ENCODE measurements at places on chromosomes 12 and 14. TPM values are rescaled to one million over a fixed set of nuclear protein-coding genes. Genes with fewer than 3 reads are reported as not detected.
A peak's percentile ranks its signal among the peaks of the same experiment; 100 is the strongest.

- H3K4me3 ChIP-seq: no peak overlapping the region
- H3K27ac ChIP-seq: no peak overlapping the region
- no peaks in the 10 kb centered on the region for H3K36me3 ChIP-seq
These were observed 442.5 kb downstream of the EGLN3 start for GRCh38 chr14:33508126-33509062.

DNA sequence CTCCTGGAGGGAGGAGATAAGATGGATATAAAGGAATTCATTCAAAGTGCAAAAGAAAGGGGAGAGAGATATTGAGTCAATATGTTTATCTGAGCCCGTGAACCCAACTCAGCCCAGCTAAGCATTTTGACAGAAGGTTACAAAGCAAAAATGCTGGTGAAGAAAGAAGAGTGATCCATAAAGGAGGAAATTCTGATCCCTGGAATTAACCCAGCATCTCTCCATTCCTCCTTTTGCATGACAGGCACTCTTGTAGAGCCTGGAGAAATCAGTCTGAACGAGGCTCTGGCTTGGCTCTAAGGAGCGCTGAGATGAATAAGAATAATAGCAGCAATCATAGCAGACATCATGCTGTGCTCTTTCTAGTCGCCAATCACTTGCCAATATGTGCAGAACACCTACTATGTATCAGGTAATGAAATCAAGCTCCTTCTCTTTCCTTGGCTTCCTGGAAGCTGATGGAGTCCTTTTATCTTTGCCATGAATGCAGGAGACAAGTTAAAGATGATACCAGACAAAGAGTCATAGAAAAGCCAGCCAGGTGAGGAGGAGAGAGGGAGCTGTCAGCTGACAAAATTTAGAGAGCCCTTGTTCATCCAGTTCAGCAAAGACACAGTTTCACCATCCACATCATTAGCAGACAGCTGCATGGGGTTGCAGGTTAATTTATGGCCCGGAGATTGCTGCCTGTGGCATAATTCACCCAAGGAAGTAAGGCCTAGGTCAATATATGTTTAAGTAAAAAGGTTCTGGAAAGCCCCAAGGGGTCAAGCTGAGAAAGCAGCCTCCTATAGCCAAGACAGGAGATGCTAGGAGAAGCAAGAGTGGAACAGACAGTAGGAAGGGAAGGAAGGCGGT, 476.5 kb upstream of the TBX3 start:
- H3K27ac ChIP-seq: no peak overlapping the region
- H3K4me3 ChIP-seq: no peak overlapping the region
- no peaks in the 10 kb centered on the region for H3K27me3 ChIP-seq
- no peaks in the 10 kb centered on the region for H3K4me1 ChIP-seq
- DNase-seq: no peak
- H3K36me3 ChIP-seq: no peaks in the 10 kb centered on the region

- no peak overlapping the region for H3K4me3 ChIP-seq
- H3K4me1 ChIP-seq: no peaks in the 10 kb centered on the region
- no peaks in the 10 kb centered on the region for H3K27me3 ChIP-seq
- DNase-seq: no peak
- no peak overlapping the region for H3K27ac ChIP-seq
These were observed 572.8 kb upstream of the STXBP6 start for GRCh38 chr14:25622763-25623162.

DNA sequence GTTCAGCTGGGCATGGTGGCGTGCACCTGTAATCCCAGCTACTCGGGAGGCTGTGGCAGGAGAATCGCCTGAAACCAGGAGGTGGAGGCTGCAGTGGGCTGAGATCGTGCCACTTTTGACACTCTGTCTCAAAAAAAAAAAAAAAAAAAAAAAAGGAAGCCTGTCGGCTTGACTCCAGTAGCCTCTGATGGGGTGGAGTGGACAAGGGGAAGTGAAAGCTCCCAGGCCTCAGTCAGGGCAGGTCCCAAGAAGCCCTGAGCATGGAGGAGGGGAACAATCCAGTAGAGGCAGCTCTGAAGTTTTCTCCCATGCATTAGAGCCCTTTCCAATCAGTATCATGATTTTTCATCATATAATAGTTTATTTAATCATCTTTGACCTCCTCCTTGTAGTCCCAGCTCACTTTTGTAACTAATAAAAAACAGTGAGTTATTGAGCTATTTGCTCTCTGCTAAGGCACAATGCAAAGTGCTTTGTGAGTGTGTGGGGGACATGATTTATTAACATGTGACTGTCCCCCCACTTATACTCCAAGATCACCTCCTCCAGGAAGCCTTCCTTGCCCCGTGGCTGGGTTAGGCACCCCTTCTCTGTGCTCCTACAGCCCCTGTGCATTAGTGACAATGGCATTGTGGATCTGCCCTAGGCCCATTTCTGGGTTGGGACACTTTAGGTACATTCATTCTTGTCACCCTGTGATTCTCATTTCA, 4.7 kb upstream of the SSH1 start:
- H3K27ac ChIP-seq: no peak overlapping the region
- peaks cover 11% of the 10 kb centered on the region for H3K4me1 ChIP-seq
- H3K36me3 ChIP-seq: no peaks in the 10 kb centered on the region
- H3K27me3 ChIP-seq: no peaks in the 10 kb centered on the region
- H3K4me3 ChIP-seq: no peak overlapping the region
- DNase-seq: no peak

DNA sequence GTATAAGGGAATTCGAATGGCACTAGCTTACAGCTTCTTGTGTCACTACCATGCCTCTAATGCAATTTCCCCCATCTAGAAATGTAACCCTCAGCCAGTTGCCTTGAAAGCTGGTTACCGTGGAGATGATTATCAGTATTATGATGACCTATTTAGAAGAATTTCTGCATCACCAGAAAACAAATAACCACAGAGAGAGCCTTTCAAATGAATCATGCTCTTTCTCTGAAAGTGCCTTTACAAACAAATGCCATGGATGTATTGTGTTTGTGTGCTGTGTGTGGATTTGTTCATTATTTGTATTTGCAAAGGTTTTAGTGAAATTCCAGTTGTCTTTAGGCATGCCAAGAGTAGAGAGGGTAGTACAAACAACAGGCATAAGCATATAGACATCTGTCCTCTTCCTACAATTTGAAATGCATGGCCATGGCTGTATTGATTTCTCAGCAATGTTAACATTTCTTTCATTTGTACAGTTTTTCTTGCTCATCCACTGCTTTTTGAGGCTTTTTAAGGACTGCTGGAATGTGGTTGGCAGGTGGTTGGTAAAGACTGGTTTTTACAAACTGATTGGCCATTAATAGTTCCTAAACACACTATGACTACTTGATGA, 266.5 kb downstream of the PAWR start:
- no peak for DNase-seq
- H3K27me3 ChIP-seq: no peaks in the 10 kb centered on the region
- no peaks in the 10 kb centered on the region for H3K36me3 ChIP-seq
- H3K4me3 ChIP-seq: no peak overlapping the region

- H3K4me1 ChIP-seq: peaks cover 7% of the 10 kb centered on the region
- no peak overlapping the region for H3K27ac ChIP-seq
- H3K27me3 ChIP-seq: no peaks in the 10 kb centered on the region
- no peak for DNase-seq
- no peak overlapping the region for H3K4me3 ChIP-seq
These were observed 73.9 kb upstream of the BBS10 start for GRCh38 chr12:76422154-76422542.

GRCh38 chr12:131505561-131505960, 205.3 kb upstream of the SFSWAP start:
- no peak overlapping the region for H3K27ac ChIP-seq
- no peaks in the 10 kb centered on the region for H3K36me3 ChIP-seq
- no peaks in the 10 kb centered on the region for H3K27me3 ChIP-seq
- H3K4me1 ChIP-seq: no peaks in the 10 kb centered on the region
- DNase-seq: no peak
- H3K4me3 ChIP-seq: no peak overlapping the region

GRCh38 chr12:64128366-64128765, 93.7 kb downstream of the KICS2 start:
- peaks cover 8% of the 10 kb centered on the region for H3K4me1 ChIP-seq
- no peak overlapping the region for H3K4me3 ChIP-seq
- H3K27ac ChIP-seq: no peak overlapping the region
- no peak for DNase-seq

GRCh38 chr12:121397521-121397920, 2.4 kb upstream of the RNF34 start:
- no peak for DNase-seq
- H3K27ac ChIP-seq: no peak overlapping the region
- no peak overlapping the region for H3K4me3 ChIP-seq
- peaks cover 22% of the 10 kb centered on the region for H3K4me1 ChIP-seq
- H3K27me3 ChIP-seq: no peaks in the 10 kb centered on the region

DNA sequence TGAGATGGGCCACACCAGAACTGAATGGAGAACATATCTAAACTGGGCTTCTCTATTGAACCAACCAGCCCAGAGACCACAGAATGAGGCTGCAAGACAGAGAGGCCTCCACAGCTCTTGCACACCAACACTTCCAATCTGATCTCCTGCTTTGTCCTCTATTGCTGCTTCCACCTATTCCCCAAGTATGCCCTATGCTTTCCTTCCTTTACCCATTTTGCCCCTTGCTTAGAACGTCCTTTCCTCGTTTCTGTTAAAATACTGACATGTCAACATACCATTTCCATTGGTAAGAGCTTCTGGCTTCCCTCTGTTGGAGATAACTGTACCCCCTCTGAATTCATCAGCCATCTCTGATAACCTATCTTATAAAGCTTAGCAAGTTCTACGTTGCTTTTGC, 2.8 kb downstream of the SLC2A13 start:
- DNase-seq: no peak
- no peak overlapping the region for H3K27ac ChIP-seq
- no peak overlapping the region for H3K4me3 ChIP-seq
- peaks cover 66% of the 10 kb centered on the region for H3K4me1 ChIP-seq

DNA sequence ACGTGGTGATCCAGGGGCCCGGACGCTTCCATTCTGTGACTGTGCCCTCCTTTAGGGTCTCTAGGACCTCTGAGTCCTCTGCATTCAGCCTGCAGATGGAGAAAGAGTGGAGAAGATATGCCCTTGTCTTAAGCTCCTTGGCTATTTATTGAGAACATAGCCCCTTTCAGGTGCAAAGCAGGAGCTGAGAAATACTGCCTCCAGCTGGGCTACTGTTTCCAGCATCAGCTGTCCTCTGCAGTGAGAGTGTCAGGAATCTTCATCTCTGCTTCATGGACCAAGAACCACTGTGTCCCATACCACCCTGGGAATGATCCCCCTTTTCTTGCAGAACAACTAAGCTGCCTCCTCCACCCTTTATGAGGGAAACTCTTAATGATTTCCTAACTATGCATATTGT, 47.8 kb upstream of the CEP83 start:
- DNase-seq: no peak
- no peaks in the 10 kb centered on the region for H3K4me1 ChIP-seq
- H3K4me3 ChIP-seq: no peak overlapping the region
- H3K36me3 ChIP-seq: no peaks in the 10 kb centered on the region

GRCh38 chr12:49671031-49671765, 36.0 kb downstream of the FMNL3 start:
- DNase-seq: peak; percentile 40
- no peak overlapping the region for H3K27ac ChIP-seq
- no peaks in the 10 kb centered on the region for H3K27me3 ChIP-seq
- H3K36me3 ChIP-seq: no peaks in the 10 kb centered on the region
- peaks cover 32% of the 10 kb centered on the region for H3K4me1 ChIP-seq

DNA sequence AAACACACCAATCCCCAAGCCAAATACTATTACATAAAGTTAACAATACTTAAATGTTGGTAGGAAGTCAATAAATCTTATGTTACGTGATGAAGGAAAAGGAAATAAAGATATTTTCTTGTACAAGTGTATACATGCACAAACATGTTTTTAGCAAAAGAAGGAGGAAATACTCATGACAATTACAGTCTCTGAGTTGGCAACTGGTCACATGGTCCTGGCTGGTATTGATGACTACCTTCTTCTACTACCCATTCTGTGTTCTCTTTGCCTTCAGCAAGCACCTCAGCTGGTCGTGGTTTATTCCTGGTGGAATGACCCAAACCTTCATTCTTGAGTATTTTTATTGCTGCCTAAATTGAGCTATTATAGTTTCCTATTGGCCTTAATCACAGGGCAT, 84.8 kb downstream of the PLBD1 start:
- no peaks in the 10 kb centered on the region for H3K27me3 ChIP-seq
- no peak overlapping the region for H3K4me3 ChIP-seq
- DNase-seq: no peak
- no peaks in the 10 kb centered on the region for H3K36me3 ChIP-seq

GRCh38 chr14:105931808-105932483, 405.6 kb downstream of the TMEM121 start:
- no peaks in the 10 kb centered on the region for H3K4me1 ChIP-seq
- no peak for DNase-seq
- H3K36me3 ChIP-seq: no peaks in the 10 kb centered on the region

- H3K4me3 ChIP-seq: peak overlapping the region; percentile 90
- peak; percentile 28 for DNase-seq
- H3K27ac ChIP-seq: peak overlapping the region; percentile 95
These were observed 613 bp downstream of the SRSF9 start for GRCh38 chr12:120468821-120469449.

DNA sequence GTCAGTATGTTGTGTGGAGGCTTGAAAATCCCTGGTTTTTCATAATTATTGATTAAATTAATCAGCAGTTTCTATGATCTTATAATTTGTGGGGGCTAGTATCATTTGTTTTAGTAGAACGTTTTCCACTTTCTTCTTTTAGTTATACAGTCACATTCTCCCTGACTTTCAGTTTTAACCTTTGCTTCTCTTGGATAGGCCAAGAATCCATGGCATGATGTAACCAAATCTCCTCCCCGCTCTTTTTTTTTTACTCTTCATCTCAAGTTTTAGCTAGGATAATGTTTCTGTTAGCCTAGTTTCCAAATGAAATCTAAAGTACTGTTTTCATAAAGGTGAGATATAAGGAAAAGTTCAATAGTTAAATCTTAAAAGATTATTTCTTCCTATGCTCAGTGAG, 106.5 kb downstream of the TMEM117 start:
- H3K27me3 ChIP-seq: no peaks in the 10 kb centered on the region
- no peak overlapping the region for H3K4me3 ChIP-seq
- H3K36me3 ChIP-seq: no peaks in the 10 kb centered on the region
- H3K4me1 ChIP-seq: no peaks in the 10 kb centered on the region
- no peak overlapping the region for H3K27ac ChIP-seq

Gene ORAI1
- total RNA-seq: 3.9 TPM

Gene GYS2
- not detected for total RNA-seq

Gene DTX3
- 4.6 TPM for total RNA-seq

Gene SLC38A1
- 18.5 TPM for total RNA-seq

Gene CKAP4
- 30.6 TPM for total RNA-seq

Gene SENP1
- 15.8 TPM for total RNA-seq

Gene ARMH4
- total RNA-seq: not detected

Measured in body of pancreas (tissue), 4 donors.